Astrocyte of the cerebellum (primary cell): ENCODE measurements at places on chromosomes 3 and 15.

- DNase-seq = no peak
Observed at GRCh38 chr3:129058441-129059200, 2.0 kb upstream of the GP9 start.

DNA sequence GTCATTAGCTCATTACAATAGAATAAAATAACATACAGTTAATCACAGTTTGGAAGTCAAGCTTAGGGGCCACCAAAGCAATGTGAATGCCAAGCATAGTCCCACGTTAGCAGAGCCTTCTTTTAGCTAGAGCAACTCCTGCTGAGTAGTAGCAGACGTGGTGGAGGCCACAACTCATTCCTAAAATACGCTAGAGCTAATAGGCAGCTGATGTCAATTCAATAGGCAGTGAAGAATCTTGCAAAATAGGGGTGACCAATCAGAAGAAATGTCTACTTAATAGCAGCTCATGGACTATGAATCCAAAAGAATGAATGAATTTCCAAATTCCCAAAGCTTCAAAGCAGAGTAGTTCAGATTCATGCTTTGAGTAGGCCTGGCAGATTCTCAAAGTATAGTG lies 292.9 kb upstream of the RORA start:
- no peak for DNase-seq

- no peak for DNase-seq
Observed at GRCh38 chr15:94644433-94644832, 413.1 kb downstream of the MCTP2 start.

DNA sequence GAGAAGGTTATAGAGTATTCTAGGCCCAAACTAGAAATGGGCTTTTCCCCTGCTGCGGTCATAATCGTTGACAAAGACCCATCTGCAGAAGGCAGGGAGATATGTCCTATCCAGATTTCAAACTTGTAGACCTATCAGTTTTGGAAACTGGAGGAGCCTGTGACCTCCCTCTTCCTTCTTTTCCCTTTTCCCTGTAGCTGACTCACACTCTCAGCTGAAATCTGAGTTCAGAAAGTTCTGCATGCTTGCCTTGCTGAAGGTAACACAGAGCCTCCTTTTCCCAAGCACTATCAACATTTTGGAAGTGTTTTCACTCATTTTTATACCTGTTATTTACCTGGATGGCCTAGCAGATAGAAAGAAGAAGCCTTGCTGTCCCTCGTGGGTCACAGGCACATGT lies 59.1 kb upstream of the PSMD6 start:
- DNase-seq = no peak

DNA sequence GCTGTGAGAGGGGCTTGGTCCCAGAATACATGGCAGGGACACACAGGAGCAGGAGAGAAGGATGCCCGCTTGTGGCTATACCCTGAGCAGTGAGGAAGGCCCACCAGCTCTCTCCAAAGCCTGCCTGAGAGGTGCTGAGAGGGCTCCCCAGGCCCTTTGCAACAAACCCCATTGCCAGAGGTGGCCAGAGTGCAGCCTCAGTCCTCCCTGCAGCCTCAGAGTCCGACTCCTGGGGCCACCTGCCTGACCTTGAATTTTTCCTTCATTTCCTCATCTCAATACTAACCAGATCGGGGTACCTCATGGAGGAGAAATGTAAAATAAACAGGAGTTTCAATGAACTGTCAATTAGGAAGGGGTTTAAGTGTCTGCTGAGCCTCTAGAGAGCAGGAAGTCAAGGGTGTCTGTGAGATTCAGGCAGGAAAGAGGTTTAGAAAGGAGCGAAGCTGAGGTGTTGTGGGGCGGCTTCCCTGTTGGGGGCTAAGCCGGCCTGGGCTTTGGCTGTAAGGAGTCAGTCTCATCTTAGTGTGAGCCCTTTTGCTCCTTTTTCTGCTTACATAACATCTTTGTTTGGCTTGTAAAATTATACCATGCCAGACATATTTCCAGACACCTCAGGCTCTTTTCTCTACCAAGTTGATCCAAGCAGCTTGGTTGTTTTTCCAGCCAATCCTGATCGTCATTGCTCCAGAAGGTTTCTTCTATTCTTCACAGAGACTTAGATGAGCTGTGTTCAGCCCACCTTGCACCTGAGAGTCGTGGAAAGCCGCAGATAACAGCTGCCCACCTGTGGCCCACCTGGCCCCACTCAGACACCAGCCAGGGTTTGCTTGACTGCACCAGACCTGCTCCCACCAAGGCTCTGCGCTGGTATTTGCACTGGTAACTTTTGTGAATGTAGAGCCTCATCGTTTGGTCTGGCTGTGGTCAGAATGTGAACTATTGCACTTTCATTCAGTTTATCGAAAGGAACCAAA lies 36.7 kb downstream of the CMTM7 start:
- DNase-seq = no peak

DNA sequence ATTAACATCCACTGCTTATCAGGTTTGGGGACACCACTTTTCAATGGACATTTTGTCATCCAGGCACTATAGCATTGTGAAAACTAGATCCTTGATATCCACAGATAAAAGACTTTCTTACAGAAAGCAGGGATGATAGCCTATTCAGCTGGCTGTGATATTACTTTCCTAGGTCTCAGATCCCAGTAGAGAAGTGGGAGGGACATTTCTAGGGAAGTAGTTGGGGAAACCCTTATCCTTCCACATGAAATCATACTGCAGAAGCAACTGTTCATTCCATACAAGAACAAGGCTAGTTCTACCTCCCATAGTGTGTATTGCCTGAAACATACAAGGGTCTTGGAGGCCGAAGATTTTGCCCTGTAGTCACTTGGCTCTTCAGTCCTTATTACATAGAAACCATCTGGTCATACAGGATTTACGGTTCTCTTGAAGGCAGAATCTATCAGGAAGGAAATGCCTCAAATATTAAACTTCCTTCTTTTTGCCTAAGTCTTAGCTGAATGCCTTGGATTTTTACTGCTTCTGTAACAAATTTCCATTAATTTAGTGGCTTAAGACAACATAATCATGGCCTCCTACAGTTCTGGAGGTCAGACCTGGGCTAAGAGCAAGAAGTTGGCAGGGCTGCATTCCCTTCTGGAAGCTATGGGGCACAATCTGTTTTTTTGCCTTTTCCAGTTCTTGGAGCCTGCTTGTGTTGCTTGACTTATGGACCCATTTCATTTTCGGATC lies 119.4 kb downstream of the ECT2 start:
- DNase-seq = no peak

GRCh38 chr15:52518487-52519371 lies 10.0 kb downstream of the MYO5A start:
- no peak for DNase-seq

- peak; percentile 54 for DNase-seq
Observed at GRCh38 chr15:48868536-48868935, 9.4 kb upstream of the EID1 start.

DNA sequence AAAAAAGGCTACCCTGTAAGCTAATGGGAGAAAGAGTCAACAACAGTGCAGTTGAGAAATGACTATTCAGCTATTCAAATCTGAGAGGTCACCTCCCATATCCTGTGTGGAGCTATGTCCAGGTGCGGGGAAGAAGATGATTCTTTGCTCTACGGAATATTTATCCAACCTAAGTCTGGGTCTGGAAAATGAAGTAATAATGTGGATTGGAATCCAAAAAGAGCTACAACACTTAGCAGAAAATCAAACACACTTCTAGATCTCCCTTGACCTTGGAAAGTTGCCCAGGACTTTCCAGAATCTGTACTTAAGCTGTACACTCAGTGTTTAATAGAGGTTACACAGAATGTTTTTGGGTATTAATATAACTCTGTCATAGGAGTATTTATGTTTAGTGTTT lies 251.9 kb downstream of the NAALADL2 start:
- no peak for DNase-seq

DNA sequence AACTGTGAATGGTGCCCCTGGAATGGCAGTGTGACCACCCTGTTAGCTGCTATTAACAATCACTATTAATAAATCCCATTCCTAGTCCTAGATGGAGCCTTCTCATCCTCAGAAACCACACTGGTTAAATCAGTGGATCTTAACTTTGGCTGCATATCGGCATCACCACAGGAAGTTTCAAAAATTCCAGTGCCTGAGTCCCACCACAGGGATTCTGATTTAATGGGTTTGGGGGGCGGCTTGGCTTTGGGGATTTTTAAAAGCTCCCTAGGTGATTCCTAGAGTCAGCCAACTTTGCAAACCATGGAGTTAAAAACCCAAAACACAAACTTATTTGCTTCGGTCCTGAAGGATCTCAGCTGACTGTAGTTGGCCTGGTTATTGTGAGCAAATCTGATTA lies 3.1 kb downstream of the FAM107A start:
- peak; percentile 70 for DNase-seq

DNA sequence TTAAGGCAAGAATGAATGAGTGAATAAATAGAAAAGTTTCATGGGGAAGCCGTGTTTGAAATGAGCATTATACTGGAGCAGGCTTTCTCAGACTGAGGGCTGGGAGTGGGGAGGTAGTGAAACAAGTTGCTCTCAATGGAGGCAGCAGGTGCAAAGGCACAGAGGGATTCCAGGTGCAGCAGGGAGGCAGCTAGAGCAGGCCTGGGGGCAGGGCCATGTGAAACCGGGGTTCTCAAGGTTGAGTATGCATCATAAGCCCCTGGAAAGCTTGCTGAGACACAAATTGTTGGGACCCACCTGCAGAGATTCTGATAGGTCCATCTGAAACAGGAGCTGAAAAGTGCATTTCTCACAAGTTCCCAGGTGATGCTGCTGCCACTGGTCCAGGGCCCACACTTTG lies 45.3 kb downstream of the BFSP2 start:
- no peak for DNase-seq

- DNase-seq = no peak
Observed at GRCh38 chr3:34678575-34678974, 880.1 kb downstream of the PDCD6IP start.

DNA sequence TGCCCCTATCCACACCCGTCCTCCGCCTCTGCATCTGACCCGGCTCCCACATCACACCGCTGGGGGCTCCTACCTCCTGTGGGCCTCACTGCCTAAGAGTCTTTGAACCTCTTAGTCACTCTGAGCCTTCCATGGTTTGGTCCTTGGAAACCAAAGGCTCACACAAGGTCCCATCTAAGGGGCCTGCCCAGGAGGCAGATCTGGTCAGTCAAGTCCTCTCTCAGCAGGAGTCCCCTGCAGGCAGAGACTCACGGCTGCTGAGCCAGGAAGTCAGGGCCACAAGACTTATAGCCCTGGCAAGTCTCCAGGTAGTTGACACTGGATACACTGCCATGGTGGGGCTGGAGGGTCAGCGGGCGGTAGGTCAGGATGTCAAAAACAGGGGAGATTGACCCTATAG lies 31.2 kb upstream of the ALDH1L1 start:
- DNase-seq = no peak

DNA sequence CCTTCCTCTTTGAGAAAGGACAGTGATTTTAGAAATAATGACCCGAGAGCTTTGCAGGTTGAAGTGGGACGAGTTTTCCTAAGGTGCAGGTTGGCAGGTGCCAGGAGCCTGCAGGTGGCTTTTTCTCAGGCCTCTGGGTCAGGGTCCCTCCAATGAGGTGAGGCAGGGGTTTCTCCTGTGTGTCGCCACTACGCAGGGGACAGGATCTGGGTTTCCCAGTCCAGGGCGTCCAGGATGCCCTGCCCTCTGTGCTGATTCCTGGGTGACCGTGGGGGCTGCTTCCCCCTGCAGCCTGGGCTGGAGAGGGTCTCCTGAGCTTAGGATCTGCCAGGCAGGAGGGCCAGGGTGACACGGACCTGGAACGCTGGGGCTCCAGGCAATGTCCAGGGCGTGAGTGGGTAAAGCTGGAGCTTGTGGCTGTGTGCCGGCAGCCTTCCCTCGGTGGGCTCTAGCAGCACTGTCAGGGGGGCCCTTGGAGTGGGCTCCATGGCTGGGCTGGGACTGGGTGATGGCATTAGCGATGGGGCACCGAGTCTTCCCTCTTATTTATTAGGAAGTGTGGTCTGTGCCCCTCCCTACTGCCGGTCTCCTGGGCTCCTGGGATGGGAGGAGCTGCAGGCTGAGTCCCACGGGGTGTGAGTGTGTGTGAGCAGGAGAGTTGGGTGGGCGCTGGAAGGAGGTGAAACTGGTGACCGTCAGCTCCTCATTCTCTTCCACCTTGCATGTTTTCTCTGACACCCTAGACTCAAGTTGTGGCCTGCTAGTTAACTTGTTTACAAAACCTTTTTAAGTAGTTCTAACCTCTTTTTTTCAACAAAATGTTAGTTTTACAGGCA lies 1.8 kb downstream of the APBA2 start:
- no peak for DNase-seq

DNA sequence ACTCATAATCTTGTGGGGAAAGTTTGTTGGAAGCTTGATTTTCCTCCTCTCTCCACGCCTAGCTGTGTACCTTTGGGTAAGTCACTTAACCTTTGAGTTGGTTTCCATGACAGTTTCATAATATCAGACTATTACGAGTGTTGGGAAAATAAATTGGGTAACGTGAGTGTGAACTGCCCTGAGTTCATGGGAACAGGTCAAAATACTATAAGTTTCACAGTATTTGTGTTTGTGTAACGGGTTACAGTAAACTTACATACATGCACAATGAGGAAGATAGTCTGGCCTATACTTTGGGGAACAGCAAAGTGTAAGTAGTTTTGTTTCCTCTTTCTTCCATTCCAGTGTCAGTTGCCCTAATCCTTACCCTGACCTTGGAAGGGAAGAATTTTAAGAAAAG lies 509.9 kb downstream of the MECOM start:
- DNase-seq = no peak

DNA sequence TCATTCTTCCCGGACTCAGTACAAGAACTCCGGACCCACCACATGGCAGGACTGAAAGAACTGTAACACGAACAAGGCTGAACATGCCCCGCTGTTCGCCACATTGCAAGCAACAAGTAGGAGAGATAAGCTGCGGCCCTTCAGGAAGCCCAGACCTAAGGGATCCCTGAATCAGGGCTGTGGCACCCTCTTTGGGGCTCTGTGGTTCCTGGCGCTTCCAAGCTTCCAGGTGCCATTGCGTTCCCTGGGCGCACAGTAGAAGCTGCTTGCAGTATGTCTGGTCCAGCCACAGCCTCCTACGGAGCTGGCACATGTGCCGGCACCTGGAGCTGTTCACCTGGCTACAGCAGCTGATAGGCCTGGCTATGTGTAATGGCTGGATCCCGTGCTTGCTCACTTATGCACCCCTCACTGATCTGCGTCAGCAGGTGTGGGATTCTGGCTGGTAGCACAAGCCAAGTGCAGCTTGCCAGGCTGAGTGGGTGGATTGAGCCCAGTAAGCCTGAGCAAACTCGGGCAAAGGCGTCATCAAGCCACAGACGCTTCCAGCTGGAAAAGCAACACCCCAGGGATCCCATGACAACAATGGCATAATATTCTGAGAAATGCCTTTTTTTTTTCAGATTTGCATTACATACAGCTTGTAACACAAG lies 748.6 kb upstream of the GBE1 start:
- no peak for DNase-seq

DNA sequence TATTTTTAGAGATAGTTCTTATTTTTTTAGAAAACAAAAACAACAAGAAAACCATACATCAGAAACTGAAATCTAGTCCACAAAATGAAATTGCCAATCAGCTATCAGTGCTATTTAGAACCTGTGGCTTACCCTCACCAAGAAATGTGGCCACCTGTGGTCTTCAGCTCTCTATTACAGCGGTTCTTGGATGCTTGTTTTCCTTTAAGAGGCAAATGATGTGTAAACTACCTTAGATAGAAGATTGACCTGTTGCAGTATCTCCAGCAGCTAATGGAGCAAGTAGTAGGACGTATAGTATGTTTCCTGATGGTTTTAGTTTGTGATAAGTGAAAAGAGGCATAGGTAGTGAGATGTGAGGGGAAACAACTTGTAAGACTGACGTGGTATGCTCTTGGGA lies 21.2 kb downstream of the TFG start:
- DNase-seq = no peak

GRCh38 chr15:33107950-33108349 lies 86.6 kb downstream of the FMN1 start:
- no peak for DNase-seq

- DNase-seq = no peak
Observed at GRCh38 chr3:59777667-59778077, 727.8 kb upstream of the CFAP20DC start.
